ENCODE measurements at places on chromosomes 3 and 15.
A peak's percentile ranks its signal among the peaks of the same experiment; 100 is the strongest.

DNA sequence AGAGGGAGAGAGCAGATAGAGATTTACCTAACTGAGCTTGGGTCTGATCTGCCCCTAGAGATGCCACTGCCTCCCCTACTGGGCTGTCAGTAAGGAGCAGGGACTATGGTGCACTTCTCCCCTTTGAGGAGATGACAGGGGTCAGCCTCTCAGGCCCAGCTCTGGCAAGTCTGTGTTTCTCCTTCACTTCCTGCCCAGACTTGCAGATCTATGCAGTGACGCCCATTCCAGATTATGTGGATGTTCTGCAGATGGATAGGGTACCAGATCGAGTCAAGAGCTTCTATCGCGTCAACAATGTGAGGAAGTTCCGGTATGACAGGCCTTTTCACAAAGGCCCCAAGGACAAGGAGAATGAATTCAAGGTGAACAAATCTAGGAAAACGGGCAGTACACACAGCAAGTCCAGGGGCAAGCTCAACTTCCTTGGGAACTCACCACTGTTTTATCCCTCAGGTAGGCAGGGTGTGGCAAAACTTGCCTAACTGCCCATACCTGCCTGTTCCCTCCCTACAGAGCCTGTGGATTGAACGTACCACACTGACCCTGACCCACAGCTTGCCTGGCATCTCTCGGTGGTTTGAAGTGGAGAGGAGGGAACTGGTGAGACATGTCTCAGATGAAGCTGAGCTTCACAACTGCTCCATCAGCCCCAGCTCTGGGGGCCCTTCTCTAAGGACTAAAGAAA lies 29.1 kb upstream of the MANF start:
- no peak for DNase-seq

- DNase-seq = no peak
These were observed 158.6 kb upstream of the RAP2B start for GRCh38 chr3:153003441-153003840.

- DNase-seq = no peak
These were observed 74.7 kb downstream of the DPPA2 start for GRCh38 chr3:109241459-109242186.

- no peak for DNase-seq
These were observed 243.6 kb downstream of the EDEM1 start for GRCh38 chr3:5431146-5431545.

DNA sequence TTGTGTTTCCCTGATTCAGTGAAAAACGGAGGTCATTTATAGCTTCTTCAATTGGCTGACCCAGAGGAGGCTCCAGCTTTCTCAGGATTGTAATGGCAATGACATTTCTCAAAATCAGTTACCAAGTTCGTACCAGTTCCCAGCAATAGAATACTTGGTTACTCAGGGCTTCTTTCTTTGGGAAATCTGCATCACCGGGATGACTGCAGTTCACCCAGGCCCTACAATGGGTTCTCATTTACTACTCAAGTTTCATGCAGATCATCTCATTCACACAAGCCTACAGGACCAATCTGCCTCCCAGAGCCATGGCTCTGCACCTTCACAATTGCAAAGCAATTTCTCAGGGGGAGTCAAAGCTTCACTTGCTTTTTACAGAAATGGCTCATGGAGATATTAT lies 109.6 kb downstream of the FHIT start:
- no peak for DNase-seq

DNA sequence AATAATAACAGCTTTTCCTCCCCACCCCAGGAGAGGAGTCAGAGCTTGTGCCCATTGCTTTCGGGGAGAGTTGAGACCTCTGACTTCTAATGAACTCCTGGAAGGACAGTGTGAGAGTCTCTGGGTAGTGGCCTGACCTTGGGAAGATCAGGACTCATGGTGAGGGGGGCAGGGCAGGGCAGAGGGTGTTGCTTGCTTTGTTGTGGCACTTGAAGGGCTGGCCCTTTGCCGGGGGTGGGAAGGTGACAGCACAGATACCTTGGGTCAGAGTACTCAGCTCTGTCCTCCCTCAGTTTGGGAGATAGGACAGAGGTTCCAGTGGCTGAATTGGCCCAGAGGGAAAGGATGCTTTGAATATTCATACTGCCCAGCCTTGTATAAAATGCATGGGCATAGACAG lies 15.8 kb downstream of the RBP2 start:
- DNase-seq = no peak

- DNase-seq = no peak
These were observed 7.8 kb upstream of the AHSG start for GRCh38 chr3:186605078-186605477.

- no peak for DNase-seq
These were observed 54.5 kb downstream of the DCLK3 start for GRCh38 chr3:36709826-36710365.

GRCh38 chr15:49815950-49816349 lies 195.1 kb downstream of the DTWD1 start:
- peak; percentile 90 for DNase-seq

GRCh38 chr15:85515212-85515611 lies 134.8 kb downstream of the AKAP13 start:
- no peak for DNase-seq

DNA sequence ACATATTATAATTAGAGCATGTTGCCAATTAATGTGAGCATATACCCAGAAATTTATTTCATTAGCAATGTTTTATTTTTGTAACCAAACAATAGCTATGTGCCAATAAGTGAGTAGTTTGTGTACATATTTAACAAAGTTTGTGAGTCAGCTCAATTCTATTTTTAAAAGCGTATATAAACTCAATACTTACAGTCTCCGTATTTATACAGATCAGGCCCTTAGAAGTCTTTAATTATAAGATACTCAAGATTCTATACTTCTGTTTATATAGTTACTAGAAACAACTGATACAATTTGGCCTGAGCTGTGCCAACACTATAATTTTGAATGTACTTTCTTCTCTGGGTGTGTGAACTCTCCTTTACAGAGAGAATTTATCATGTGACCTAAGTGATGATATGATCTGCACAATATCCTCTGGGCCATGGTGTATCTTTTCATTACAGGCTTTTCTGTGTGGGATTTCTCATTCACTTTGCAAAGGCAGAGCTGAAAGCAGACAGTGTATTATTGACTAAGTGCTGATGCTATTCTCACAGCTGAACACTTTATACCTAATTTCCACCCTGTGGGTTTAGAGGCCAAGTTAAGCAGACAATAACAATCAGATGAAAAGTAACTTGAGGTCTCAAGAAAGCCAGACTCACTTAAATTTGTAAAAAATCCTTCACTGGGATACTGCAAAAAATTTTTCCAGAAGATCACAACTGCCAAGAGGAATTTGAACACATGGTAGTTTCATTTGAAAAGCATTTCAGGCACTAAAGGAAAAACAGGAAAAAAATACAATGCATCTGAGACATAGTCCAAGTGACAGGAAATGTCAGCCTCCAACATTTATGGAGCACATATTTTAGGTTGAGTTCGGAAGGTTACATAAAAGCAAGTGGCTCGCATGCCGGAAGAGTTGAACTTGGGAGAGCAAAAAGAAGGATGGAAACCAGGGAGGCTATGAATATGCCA lies 277.9 kb upstream of the SEMA6D start:
- peak; percentile 40 for DNase-seq

DNA sequence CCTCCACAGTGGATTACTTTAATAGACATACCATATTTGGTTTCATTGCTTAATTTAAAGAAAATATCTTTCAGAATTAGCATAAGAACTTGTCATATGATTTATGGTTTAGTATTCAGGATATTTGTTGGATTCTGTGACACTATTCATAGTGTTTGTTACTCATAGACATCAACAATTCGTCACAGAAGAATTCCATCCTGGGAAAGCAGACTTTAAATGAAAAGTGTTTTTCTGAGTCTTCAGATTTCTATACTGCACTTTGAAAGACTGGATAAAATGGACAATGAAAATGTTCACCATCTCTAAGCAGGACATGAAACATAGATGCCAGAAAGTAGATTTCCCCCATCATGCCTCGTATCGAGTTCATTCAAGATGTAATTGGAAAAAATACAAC lies 435.6 kb upstream of the ONECUT1 start:
- no peak for DNase-seq

- peak; percentile 51 for DNase-seq
These were observed 202.2 kb downstream of the TIGIT start for GRCh38 chr3:114496021-114496434.

- DNase-seq = peak; percentile 75
These were observed 97.8 kb upstream of the AKAP13 start for GRCh38 chr15:85282504-85283115.

DNA sequence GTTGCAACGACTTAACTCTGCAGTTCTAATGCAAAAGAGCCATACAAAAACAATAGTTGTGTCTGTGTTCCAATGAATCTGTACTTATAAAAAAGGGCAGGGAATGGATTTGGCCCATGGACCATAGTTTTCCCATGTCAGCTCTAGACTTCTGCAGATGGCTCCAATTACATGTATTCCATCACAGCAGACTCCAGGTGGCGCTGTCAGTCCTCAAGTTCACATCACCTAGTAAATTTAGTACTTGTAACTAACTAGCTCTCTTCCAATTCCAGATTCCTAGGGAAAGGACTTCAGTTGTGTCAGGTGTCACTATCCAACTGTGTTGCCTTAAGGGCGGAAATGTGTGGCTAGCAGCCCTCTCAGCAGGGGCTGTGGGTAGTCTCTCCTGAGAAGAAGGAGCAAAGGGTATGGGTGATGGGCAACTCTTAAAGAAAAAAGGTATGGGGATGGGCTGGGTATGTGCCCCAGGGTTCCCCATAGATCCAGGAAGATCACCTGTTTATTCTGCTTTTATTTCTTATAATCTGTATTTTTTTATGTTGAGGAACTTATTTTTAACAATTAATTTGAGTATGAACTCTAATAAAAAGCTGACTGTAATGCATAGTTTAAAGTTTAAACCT lies 36.2 kb downstream of the BBS4 start:
- DNase-seq = peak; percentile 71

GRCh38 chr3:151087648-151088047 lies 2.2 kb downstream of the MED12L start:
- no peak for DNase-seq
